NCI-H146 (cell line): ENCODE measurements at places on chromosomes 4 and X.

DNA sequence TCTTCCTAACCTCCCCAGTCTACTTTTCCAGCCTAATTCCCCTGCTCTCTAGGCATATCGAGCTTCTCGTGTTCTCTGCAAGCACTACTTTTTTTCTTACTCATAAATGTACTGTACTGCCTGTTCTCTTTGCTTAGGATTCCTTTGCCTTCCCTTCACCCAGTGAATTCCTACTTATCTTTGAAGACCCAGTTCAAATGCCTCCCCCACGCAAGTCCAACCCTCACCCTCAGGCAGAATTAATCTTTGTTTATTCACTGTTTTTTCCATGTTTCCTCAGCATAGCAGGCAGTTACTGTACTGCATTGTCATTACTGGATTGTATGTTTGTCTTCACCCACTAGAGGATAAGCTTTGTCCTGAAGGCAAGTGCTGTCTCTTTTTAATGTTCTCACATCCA lies 287.7 kb downstream of the BMPR1B start:
- DNase-seq = no peak

- DNase-seq = no peak
These were observed 1539.0 kb upstream of the IGFBP7 start for GRCh38 chr4:58649226-58649625.

GRCh38 chr4:122331195-122331594 lies 47.6 kb upstream of the ADAD1 start:
- no peak for DNase-seq

GRCh38 chr4:153809916-153810810 lies 21.3 kb upstream of the SFRP2 start:
- no peak for DNase-seq

DNA sequence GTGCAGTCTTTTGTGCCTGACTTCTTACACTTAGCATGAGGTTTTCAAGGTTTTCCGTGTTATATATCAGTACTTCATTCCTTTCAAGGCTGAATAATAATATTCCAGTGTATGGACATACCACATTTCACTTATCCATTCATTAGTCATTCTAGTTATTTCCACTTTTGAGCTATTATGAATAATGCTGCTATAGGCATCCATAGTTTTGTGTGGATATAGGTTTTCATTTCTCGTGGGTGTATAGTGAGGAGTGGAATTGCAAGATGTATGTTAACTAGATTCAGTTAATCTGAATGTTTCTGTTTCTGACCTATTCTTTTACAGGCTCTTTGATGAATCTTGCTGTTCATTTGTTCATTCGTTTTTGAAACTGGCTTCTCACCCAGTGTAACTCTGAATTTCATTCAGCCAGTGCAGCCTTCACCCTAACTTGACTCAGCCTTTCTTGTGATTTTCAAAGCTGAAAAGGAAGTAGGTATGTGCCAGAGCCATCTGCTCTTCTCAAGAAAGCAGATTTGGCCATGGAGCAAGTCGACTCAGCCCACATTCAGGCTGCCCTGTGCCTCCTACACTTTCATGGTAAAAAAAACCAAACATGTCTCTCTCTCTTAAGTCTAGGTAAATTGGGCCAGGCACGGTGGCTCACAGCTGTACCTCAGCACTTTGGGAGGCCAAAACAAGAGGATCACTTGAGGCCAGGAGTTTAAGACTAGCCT lies 56.3 kb upstream of the NOCT start:
- no peak for DNase-seq

GRCh38 chr4:140705625-140706275 lies 50.4 kb downstream of the TBC1D9 start:
- no peak for DNase-seq

- DNase-seq = no peak
These were observed 3.7 kb upstream of the BCOR start for GRCh38 chrX:40101430-40101802.

DNA sequence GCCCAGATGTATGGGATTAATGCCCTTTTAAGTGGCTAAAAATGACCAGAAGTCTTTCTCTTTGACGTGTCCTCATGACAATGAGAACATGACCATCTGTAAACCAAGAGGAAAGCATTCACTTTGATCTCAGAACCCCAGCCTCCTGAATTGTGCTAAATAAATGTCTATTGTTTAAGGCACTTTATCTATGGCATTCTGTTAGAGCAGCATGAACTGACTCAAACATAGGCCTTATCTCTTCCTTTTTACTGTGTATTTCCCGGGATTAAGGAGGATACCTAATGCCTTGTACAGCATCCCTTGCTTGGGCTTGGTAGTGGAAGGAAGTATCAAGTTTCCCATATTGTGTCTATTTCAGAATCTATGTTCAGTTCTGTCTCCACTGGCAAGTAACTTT lies 47.2 kb upstream of the HS3ST1 start:
- no peak for DNase-seq

- DNase-seq = no peak
These were observed 82.9 kb upstream of the TAB3 start for GRCh38 chrX:30971774-30972603.

GRCh38 chr4:99724067-99724466 lies 66.4 kb upstream of the C4orf54 start:
- peak; percentile 3 for DNase-seq

GRCh38 chr4:145907390-145907789 lies 31.2 kb downstream of the ZNF827 start:
- no peak for DNase-seq

- no peak for DNase-seq
These were observed 66.4 kb downstream of the CDKL5 start for GRCh38 chrX:18491587-18492340.

- no peak for DNase-seq
These were observed 167.8 kb upstream of the LDB2 start for GRCh38 chr4:17066236-17066635.

- no peak for DNase-seq
These were observed 22.9 kb upstream of the GABRQ start for GRCh38 chrX:152614791-152615190.

GRCh38 chr4:105990933-105991332 lies 95.7 kb downstream of the NPNT start:
- peak; percentile 1 for DNase-seq

DNA sequence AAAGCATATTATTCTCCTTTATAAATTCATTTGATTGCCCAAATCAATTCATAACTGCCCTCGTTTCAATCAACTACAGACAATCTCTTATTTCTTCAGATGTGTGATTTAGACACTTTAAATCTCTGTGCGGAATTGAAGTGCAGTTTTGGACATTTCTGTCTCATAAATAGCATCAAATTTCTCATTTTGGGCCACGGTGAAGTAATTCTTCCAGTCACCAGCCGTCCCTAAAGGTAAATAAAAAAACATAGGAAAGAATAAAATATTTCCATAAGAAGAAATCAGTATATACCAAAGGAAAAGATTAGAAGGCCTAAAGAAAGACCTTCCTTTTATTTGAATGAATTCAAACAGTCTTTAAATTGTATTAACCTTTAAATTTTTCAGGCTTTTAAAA lies 33.4 kb downstream of the SULT1B1 start:
- no peak for DNase-seq

DNA sequence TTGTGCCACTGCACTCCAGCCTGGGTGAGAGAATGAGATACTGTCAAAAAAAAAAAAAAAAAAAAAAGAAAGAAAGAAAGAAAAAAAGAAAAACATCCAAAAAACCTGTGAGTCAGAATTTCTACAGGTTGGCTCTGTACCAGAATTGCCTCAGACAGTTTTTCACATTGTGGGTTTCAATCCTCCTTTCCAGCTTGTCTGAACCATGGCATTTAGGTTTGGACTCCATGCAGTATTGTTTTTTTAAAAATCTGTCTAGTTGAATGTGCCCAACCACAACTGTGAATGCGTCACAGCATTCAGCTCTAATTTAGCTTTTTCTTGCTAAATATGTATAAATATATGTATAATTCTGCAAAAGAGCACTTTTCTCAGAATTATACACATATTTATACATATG lies 31.4 kb upstream of the ARSH start:
- DNase-seq = no peak

DNA sequence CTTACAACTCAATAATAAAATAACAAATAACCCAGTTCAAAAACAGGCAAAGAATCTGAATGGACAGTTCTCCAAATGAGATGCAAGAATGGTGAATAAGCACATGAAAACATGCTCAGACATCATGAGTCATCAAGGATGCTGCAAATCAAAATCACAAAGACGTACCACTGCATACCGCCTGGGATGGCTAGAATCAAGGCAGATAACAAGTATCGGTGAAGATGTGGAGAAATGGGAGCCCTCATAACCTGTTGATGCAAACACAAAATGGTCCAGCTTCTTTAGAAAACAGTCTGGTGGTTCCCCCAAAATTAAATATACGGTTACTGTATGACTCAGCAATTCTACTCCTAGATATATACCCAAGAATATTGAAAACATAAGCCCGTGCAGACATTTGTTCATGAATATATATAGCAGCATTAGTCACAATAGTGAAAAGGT lies 32.5 kb downstream of the AKAP4 start:
- no peak for DNase-seq

GRCh38 chr4:126701756-126702155 lies 931.0 kb upstream of the INTU start:
- no peak for DNase-seq

DNA sequence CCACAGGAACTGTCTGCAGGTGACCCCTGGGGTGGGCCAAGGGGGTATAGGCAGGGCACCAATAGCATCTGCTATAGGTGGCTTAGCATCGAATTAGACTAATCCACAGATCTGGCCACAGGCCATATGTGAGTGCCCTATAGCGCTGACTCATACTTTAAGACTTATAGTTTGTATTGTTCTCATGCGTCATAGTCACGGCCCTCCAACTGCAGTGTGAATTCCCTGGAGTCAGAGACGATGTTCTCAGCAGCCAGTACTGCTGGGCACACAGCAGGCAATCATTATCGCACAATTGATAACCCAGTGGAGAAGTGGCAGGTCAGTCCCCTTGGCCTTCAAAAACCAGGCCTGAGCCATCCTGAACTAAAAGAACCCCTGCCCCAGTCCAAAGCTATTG lies 58.1 kb downstream of the ADGRG2 start:
- DNase-seq = no peak

DNA sequence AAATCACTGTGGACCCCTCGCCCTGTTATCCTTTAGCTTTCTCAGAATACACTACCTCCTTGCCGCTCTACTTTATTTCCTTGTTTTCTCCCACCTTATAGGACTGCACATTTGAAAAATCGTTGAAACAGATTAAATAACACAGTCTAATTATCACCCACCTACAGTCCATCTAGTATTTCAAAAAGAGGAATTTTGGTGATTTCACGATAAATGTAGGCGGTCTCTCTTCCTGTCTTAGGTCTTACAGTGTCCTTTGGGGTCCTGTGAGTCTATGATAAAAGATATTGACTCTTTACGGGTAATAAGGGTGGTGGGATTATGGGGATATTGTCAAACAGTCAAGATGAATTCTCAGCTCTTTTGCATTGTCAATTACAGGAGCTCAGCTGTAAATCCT lies 2.4 kb upstream of the TBL1X start:
- DNase-seq = no peak

GRCh38 chrX:9342561-9343051 lies 122.3 kb upstream of the TBL1X start:
- DNase-seq = peak; percentile 85

GRCh38 chrX:154452823-154453222 lies 5.3 kb upstream of the PLXNA3 start:
- no peak for DNase-seq

DNA sequence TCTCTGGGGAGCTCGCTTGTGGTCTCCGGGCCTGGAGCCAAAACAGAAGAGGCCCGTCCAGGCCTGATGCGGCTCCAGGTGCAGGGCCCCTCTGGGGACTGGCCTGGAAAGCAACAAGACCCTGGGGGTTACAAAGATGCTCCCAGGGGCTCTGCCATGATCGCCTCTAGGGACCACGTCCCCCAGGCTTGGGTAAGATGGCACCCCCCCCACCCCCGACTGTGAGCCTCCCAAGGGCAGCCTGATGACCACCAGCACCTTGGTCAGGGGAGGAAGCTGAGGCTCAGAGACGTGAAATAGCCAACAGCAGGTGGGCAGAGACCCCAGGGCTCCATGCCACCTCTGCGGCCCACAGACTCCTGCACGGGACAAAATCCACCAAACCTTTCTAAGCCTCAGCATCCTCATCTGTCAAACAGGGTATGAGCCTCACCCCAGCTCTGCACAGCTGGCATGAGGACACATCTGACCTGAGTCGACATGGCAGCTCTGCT lies 25.4 kb downstream of the C4orf50 start:
- no peak for DNase-seq

- DNase-seq = no peak
These were observed 606.0 kb upstream of the PITX2 start for GRCh38 chr4:111228874-111229273.

- DNase-seq = no peak
These were observed 165.5 kb downstream of the EFNB1 start for GRCh38 chrX:68994135-68994890.

DNA sequence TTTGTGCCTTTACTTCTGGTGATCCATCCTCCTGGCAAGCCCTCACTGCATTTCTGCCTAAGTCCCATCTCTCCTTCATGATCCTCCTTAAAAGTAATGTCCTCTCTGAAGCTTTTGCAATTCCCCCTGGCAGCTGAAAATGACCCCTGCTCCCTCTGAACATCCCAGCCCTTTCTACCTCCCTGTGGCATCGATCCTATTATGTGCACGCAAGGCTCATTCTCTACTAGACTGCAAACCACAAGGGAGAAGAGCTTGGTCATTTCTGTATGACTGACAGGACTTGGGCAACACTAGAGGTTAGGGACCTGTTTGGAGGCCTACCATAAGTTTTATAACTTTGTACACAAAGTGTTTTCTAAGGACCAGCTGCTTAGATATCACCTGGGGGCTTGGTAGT lies 50.8 kb upstream of the RAP2C start:
- DNase-seq = no peak

GRCh38 chr4:86329431-86329830 lies 30.4 kb downstream of the MAPK10 start:
- DNase-seq = no peak

DNA sequence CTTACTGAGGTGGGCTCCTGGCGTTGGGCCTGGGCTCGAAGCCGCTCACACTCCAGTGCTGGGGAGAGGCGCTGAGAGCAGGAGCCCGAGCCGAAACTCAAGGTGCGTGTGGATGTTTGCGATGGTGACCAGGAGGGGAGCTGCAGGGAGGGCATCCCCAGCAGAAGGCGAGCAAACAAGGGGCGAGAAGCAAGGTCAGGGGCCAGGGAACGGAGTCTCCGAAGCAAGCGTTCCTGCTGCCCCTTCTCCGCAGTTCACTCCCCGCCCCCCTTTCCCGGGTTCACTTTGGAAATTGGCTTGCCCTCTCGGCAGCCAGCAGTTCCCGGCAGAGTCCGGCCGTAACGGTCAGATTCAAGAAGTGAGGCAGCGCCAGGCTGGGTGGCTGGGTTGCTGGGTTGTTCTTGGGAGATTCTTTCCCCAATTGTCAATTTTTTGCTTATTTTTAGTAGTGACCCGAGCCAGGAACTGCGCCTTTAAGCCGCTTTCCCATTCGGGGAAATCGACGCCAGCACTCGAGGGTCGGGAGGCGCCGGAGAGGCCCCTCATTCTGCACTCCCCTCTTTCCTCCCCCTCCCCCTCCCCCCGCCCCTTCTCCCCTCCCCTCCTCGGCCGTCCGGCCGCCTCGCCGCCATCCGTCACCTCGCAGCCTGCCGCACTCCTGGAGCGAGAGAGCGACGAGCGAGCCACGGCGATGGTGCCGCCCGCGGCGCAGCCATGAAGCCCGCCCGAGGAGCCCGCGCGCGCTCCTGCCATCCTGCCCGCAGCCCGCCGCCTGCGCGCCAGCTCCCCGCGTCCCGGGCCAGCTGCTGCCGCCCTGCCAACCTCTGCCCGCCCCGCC lies at the start of gene FRMPD3:
Gene FRMPD3 (plus strand): TSS at position 655 of the 838 bp plus-strand sequence. CDS start 76,937 bp downstream, outside the sequence.
- peak; percentile 8 for DNase-seq

GRCh38 chrX:3044671-3045070 lies 3.4 kb downstream of the ARSF start:
- DNase-seq = no peak

GRCh38 chr4:147717878-147718277 lies 14.0 kb upstream of the ARHGAP10 start:
- no peak for DNase-seq
